H9 (cell line): ENCODE measurements at places on chromosomes 13 and 19. TPM values are rescaled to one million over a fixed set of nuclear protein-coding genes. Genes with fewer than 3 reads are reported as not detected.
A peak's percentile ranks its signal among the peaks of the same experiment; 100 is the strongest.

- no peak for DNase-seq
Measured at GRCh38 chr19:5707576-5708575, 12.1 kb downstream of the LONP1 start.

The GPR183 gene
- total RNA-seq: not detected in 2 replicates

The DCT gene
- total RNA-seq: not detected in 2 replicates

The OLFM2 gene
- total RNA-seq: 75.6 and 76.5 TPM in 2 replicates

The CPB2 gene
- not detected in 2 replicates for total RNA-seq

- no peak for DNase-seq
Measured at GRCh38 chr19:56727677-56728076, 56.1 kb upstream of the ZNF835 start.

- DNase-seq: no peak
Measured at GRCh38 chr13:103371271-103371670, 305.1 kb upstream of the SLC10A2 start.

The SHISA7 gene
- total RNA-seq: 0.31 TPM in 2 replicates

The TUBA3C gene
- not detected in 2 replicates for total RNA-seq

GRCh38 chr19:16040642-16041041 lies 35.7 kb upstream of the TPM4 start:
- no peak for DNase-seq

The KCNJ14 gene
- total RNA-seq: 1.1 and 1.2 TPM in 2 replicates

DNA sequence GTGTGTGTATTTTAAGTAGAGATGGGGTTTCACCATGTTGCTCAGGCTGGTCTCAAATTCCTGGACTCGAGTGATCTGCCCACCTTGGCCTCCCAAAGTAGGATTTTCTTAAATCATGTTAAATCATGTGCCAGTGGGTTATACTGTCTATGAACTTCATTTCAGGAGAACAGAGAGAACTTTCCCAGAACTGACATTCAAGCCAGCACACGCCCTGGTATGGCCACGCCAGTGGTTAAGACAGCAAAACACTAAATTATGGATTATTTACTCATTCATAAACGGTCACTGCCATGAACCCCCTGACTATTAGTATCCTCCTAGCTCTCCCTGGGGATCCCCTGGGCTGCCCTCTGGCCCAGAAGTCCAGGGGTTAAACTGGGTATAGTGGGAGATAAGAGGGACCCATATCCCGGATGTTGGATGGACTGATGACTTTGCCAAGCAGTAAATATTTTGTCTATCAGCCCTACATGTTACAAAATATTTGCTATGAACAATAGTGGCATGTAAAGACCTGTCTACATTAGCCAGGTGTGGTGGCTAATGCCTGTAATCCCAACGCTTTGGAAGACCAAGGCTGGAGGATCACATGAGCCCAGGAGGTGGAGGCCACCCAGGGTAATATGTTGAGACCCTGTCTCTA lies 16.1 kb upstream of the STRN4 start:
- DNase-seq: no peak

- DNase-seq: peak; percentile 55
Measured at GRCh38 chr19:40252395-40252794, 25.9 kb upstream of the CCNP start.

DNA sequence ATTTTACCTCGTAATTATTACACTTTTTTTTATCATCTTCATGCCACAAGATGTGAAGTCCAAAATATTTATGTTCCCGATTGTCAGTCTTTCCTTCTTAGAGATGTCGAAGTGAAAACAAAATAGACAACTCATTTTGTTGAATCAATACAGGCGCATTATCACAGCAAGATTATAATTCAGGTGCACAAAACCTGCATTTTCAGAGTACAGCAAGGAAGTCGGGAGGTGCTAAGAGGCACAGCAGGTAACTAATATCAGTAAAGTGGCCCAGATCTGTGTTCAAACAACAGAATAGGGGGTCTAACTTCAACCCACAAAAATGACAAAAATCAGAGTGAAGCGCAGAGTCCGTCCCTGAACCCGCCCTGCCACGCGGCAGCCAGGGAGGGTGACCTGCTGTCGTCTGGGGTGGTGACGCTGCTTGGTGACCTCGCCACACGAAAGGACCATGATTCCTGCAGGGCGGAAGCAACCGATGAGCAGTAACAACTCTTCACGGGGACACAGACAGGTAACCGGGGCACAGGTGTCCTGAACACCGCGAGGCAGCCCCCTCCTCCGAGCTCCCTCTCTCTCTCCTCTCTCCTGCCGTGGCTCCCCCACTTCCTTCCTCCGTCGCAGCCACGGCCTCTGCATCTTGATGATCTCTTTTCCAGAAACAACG lies 50.9 kb upstream of the SPACA7 start:
- no peak for DNase-seq

DNA sequence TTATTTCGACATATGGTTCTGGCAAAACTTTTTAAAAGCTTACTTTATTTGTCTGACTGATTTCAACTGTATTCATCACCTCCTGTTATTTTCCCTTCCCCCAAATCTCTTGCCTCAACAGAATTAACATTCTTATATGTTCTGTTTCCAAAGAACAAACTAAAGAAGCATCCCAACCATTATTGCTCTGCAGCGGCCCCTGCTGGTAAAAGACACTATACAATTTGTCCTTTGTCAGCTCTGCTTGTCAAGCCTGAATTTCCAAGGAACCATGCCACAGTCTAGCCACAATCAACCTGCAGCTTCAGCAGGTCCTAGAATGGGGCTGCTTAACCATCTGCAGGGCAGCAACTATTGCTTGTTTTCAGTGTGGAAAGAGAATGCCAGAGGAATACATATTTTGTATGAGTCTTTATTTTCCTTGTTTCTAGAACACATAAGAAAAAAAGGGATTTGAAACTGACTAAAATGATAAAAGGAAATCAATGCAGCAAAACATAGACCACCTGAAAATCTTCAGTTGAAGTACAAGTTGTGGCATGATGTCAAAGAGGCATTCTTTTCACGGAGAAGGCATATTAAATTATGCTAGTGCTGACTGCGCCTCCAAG lies 845.3 kb downstream of the DIAPH3 start:
- peak; percentile 71 for DNase-seq

DNA sequence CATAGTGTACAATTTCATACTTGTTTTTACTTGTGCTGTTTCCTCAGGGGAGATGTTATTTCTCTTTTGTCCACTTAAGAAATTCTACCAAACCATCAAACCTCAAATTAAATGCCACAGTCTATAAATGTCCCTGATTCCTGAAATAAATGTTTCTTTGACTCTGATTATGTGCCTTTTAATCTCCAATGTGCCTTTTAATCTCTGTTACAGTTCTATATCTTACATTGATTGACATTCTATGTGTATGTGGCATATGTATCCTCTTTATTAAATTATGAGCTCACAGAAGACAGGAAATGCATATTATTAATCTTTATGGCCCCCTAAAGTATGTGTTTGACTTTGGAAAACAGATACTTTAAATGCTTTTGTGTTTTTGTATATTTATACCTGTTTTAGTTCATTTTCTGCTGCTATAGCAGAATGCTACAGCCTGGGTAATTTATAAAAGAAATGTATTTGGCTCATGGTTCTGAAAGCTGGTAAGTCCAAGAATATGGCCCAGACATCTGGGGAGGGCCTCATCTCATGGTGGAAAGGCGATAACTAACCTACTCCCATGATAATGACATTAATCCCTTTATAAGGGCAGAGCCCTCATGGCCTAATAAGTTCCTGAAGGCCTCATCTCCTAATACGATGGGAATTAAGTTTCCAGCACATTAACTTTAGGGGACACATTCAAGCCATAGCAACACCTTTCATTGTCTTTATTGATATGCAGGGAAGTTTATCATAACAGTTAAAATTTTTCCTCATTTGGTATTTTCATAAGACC lies 403.9 kb downstream of the LIG4 start:
- no peak for DNase-seq

- no peak for DNase-seq
Measured at GRCh38 chr19:1262623-1263123, 6.5 kb upstream of the CIRBP start.

The ZNF575 gene
- not detected in 2 replicates for total RNA-seq

- DNase-seq: no peak
Measured at GRCh38 chr13:83065108-83065507, 817.2 kb downstream of the SLITRK1 start.

- DNase-seq: no peak
Measured at GRCh38 chr13:70612881-70613280, 504.6 kb upstream of the KLHL1 start.
